M059J (cell line): ENCODE measurements at places on chromosomes 1 and 21.

DNA sequence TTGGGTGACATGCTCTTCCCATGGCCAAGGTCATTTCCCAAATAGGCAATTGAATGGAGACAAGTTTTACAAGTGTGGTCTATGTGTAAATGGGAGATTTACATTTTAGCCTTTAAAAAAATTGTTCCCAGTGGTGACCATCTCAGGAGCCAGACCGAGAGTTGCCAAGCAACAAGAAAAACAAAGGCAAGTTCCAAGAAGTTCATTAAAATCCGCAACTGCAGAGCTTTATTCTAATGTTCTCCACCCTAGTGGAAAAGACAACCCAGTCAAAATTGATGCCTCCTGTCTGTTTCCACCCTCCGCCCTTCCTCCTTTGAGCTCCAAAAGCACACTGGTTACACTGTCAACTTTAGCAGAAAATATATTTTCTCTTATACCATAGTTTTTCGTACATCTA is 33.2 kb upstream of the CD55 start:
- DNase-seq, result peak; percentile 72

- no peak for DNase-seq
These were observed 186.7 kb upstream of the NFIA start for GRCh38 chr1:60895701-60896100.

DNA sequence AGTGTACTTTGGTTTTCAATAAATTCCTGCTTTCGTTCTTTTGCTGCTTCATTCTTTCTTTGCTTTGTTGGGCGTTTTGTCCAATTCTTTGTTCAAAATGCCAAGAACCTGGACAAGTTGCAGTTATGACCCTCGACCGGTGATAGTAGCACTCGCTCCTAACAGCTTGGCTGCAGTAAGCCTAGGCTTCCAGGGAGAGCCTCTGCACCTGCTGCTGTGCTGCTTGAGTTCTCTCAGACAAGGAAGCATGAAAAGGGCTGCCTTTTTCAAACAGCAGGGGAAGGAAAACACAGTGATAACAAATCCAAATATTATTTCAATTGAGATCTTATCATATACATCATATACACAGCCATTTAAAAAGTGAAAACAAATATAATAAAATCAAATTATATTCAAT is 12.8 kb upstream of the RIPK4 start:
- peak; percentile 40 for DNase-seq

GRCh38 chr1:42529724-42530181 is 66.7 kb downstream of the CCDC30 start:
- peak; percentile 80 for DNase-seq

DNA sequence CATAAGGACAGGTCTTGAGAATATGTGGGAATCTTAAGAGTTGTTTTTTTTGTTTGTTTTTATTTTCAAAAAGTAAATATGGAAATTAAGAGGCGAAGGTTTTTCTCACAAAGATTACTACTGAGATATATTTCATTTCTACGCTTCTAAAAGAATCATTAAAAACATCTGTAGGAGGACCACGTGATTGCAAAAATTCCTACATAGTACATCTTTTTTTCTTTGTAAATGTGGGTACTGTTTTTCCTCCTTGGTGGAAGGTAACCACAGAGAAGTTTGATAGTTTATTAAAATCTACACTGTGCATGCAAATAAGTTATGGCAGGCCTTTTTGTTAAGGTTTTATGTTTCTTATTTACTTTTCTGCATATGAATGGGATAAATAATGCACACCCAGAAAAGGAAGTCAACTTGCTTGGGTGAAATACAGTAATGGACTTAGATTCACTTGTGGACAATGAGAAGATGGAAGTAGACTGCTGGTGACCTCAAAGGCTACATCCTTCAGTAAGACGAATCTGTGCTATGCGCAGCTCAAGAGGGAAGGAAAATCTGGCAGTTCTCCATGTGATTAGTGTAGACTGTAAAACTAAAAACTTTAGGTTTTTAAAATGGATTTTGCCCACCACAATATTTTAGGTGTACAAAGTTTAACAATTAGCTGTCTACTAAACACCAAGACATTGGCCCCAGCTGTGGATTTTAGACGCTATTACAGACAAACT is 2.0 kb downstream of the AK5 start:
- DNase-seq, result no peak

DNA sequence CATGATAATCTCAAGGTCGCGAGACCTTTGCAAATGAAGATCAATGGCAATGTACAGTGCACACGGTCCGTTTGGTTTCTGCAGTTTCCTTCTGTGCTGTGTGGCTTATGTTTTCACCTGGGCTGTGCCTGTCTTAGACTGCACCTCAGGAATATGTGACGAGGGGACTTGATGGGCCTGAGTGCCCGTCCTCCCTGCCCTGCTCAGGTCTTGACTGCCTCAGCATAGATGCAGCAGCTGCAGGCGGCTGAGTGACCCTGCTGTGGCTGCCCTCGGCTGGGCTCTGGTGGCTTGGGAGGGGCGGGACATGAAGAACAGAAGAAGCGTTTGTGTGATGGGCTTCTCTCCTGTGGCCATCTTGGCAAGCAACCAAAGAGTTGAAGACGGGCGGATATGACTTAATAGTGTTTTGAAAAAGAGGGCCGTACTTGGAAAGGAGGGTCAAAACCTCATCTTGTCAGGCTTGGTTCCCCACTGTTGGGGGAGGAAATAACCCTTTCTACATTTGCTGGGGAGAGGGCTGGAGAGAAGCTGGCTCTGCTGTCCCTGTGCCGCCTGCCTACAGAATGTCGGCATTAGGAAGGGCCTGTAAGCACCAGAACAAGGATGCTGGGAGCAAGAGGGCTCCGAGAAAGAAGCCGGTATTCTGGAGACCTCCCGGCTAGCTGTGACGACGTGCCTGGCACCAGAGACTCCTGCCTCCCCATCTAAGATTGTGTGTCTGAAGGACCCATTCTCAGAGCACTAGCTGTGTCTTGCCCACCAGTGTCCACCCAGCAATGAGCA is 7.1 kb downstream of the MYBPHL start:
- DNase-seq, result peak; percentile 80

DNA sequence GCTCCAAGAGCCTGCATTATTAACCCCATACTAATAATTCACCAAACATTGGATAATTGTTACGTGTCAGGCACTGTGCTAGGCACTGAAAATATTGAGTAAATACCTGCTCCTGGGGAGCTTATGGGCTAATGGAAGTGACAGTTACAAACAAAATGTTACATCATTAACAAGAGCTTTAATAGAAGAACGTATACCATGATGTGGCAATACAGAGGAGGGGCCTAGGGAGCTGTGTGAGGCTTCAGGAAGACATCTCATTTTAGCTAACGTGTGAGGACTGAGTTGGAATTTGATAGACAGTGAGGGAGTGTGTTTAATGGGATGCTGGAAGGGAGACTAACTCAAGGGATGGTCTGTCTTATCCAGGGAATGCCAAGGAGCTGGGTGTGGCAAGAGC is 16.5 kb upstream of the TSPAN2 start:
- DNase-seq, result no peak

- DNase-seq, result no peak
These were observed 48.7 kb upstream of the LRRC7 start for GRCh38 chr1:69519006-69519405.

DNA sequence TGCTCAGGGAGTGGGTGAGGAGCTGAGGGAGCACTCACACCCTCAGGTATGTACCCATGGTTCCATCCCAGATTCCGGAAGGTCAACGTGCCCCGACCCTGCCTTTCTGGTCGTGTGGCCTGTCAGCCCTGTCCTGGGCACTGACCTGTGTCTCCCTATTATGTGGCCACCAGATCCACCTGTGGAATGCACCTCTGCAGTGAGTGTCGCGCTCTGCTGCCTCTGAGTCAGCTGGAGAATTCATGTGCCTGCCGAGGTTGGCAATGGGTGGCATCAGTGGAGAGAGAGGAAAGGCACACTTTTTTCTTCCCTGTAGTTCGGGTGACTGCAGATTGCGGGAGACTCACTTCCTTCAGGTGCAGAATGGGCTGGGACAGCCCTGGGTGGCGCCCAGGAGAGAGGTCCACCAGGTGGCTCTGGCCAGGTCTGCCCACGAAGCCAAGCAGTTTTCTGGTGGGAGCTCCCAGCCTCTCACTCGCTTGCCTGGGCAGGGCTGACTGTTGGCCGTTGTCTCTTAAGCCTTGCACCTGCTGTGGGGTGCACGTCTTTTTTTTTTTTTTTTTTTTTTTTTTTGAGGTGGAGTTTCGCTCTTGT is 176.1 kb upstream of the TMEM51 start:
- peak; percentile 63 for DNase-seq

- DNase-seq, result peak; percentile 47
These were observed 29.4 kb upstream of the IFNLR1 start for GRCh38 chr1:24216276-24217074.

DNA sequence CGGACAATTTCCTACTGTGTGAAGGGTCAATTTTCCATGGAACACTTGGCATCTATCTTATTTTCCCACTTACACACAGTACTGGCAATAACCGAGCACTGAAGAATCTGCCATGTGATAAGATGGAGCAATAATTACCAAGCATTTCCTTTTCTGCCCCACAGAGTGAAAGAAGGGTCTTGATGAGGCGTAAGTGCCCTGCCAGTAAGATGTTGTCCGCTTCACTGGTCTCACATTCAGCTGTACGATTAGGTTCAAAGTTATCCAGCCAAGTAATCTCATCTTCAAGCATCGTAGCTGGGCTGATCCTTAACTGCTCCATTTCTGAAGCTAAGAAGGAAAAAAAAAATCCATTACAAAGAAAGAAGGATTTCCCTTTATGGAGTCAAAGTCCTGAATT is 67.8 kb downstream of the PCSK9 start:
- no peak for DNase-seq
